ENCODE measurements at places on chromosomes 12 and 14. TPM values are rescaled to one million over a fixed set of nuclear protein-coding genes. Genes with fewer than 3 reads are reported as not detected.

The NTF3 gene
- 0.93 TPM for total RNA-seq

The RPS6KL1 gene
- 5.1 TPM for total RNA-seq

The MYF6 gene
- not detected for total RNA-seq

The C1QL4 gene
- not detected for total RNA-seq

The CTSG gene
- total RNA-seq = 9.7 TPM

The RNASE3 gene
- not detected for total RNA-seq

The CD27 gene
- 1.5 TPM for total RNA-seq

The EIF2S3B gene
- 0.52 TPM for total RNA-seq

The SOAT2 gene
- not detected for total RNA-seq

The GPR65 gene
- 7.7 TPM for total RNA-seq

The KLRC4 gene
- 1.9 TPM for total RNA-seq

The OTUB2 gene
- total RNA-seq = 1.0 TPM

The BATF gene
- 4.9 TPM for total RNA-seq

The ANO2 gene
- 36.8 TPM for total RNA-seq
